GM18507 (cell line): ENCODE measurements at places on chromosomes 4 and X.

DNA sequence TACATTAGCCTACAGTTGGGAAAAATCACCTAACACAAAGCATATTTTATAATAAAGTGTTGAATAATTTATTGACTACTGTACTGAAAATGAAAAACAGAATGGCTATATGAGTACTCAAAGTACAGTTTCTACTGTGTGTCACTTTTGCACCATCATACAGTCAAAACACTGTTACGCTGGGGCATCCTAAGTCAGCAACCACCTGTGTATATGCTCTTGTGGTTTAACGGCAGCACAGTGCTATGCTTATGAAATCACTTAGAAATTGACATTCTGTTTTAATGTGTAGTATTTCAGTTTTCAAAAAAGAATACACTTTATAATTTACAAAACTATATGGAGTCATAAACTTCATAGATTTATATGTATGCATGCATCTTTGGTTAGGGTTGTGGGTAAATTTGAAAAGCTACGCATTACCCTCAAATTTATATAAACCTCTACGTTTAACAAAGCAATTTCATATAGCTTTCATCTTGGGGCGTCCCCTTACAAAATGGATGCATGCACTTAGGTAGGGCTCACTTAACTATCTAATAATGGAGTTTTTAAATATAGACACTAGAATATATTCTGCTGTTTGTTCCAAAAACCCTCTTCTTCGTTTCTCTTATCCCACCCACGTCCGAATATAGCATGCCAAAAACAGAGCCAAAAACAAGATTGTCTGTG is 690 bp upstream of the NEIL3 start:
- no peak for DNase-seq

GRCh38 chr4:14562901-14563300 is 439.4 kb upstream of the CPEB2 start:
- no peak for DNase-seq

GRCh38 chrX:45518552-45518951 is 317.9 kb upstream of the DIPK2B start:
- no peak for DNase-seq

DNA sequence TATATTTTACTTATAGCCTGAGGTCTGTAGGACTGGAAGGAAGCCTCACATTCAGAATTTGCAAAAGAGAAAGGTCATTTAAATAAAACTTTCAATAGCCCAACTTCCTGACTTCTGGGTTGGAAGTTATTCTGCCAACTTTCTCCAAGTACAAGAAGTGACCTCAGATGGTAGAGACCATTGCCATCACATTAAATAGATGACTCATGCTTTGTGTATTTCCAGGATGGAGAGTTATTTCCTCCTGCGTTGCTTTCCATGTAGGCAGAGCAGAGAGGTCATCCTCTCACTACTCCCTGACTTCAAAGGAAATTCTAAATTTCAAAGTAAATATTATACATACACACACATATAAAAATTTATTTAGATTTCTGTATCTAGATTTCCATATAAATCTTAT is 73.0 kb upstream of the NR3C2 start:
- no peak for DNase-seq

DNA sequence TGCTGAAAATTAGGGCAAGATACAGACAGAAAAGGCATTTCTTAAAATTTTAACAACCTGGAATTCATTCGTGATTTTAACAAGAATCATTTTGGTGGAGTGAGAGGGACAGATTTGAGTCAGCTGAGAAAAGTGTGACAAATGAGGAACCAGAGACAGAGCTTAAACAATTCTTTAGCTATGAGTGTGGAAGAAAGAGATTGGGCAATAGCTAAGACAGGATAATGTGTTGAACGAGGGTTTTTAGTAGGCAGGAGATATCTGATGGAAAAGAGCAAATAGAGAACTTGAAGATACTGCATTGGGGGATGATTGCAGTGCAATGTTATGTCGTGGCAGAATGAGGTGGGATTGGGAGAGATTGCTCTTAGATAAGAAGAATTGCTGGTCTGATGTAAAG is 164.2 kb upstream of the SPRY1 start:
- no peak for DNase-seq
